Naive thymus-derived CD4-positive, alpha-beta T cell (primary cell): ENCODE measurements at places on chromosomes 7 and 10.

- no peak overlapping the region for H3K27ac ChIP-seq
- H3K4me3 ChIP-seq, result no peak overlapping the region
- peak; percentile 34 for DNase-seq
- H3K36me3 ChIP-seq, result no peaks in the 10 kb centered on the region
Observed at GRCh38 chr10:96333101-96333500, 25.7 kb downstream of the OPALIN start.

DNA sequence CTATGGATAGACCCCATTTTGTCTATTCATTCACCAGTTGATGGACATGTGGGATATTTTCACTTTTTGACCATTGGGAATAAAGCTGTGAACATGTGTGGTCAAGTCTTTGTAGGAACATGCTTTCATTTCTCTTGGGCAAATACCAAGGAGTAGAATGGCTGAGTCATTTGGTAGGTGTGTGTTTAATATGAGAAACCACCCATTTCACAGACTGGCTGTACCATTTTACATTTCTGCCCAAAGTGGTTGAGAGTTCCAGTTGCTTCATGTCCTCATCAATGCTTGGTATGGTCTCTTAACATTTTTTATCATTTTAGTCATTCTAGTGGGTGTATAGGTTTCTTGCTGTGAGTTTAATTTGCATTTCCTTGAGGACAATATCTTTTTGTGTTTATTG, 124.9 kb upstream of the RHEB start:
- no peak overlapping the region for H3K27ac ChIP-seq
- no peaks in the 10 kb centered on the region for H3K4me1 ChIP-seq
- DNase-seq, result no peak
- H3K36me3 ChIP-seq, result no peaks in the 10 kb centered on the region

GRCh38 chr10:72980348-72980747, 25.7 kb upstream of the PLA2G12B start:
- H3K27ac ChIP-seq, result no peak overlapping the region
- no peaks in the 10 kb centered on the region for H3K27me3 ChIP-seq
- no peak for DNase-seq
- no peaks in the 10 kb centered on the region for H3K4me1 ChIP-seq
- H3K4me3 ChIP-seq, result no peak overlapping the region

- H3K4me3 ChIP-seq, result no peak overlapping the region
- no peaks in the 10 kb centered on the region for H3K4me1 ChIP-seq
- H3K36me3 ChIP-seq, result no peaks in the 10 kb centered on the region
- no peak for DNase-seq
Observed at GRCh38 chr10:48946891-48947500, 7.4 kb upstream of the LRRC18 start.

- peak; percentile 45 for DNase-seq
- H3K4me1 ChIP-seq, result peaks cover 11% of the 10 kb centered on the region
Observed at GRCh38 chr7:151408839-151409666, 785 bp downstream of the WDR86 start.

DNA sequence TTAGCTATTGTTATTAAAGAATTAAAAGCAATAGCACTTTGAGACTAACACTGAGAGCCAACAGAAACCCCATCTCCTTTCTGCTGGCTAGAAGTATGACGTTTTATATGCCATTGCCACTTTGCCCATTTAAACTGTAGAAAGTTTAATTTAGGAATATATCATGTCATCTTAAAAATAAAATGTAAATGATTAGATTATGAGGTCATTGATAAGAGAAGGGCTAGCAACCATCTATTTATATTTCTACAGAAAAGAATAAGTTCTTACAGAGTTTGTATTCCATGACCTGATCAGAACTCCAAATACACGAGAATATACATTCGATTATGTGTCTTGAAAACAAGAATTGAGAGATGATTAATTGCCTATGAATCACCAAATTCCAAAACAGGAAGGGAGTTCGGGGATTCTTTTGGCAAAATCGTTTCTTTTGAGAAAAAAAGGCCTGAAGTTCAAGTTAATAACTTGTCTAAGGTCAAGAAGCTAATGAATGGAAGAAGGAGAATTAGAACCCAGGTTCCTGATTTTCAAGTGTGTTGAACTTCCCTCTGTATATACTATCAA, 227.0 kb downstream of the TRIL start:
- H3K27me3 ChIP-seq, result no peaks in the 10 kb centered on the region
- H3K36me3 ChIP-seq, result no peaks in the 10 kb centered on the region
- no peaks in the 10 kb centered on the region for H3K4me1 ChIP-seq
- DNase-seq, result no peak

DNA sequence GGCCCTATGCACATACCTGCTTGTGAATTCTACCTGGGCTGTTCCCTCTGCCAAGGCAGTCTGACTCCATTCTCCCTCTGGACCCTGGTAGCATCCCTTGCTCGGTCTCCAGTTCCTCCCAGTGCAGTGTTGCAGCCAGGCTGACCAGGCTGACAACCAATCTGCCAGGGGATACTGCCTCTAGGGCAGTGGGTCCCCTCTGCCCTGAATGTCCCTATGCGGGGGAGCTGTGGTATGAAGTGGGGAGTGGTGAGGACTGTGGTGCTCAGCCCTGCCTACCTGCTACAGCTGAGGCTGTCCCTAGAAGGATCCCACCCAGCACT, 48.0 kb upstream of the CAMK2B start:
- H3K4me1 ChIP-seq, result no peaks in the 10 kb centered on the region
- H3K27ac ChIP-seq, result no peak overlapping the region
- no peak for DNase-seq
- no peaks in the 10 kb centered on the region for H3K27me3 ChIP-seq

DNA sequence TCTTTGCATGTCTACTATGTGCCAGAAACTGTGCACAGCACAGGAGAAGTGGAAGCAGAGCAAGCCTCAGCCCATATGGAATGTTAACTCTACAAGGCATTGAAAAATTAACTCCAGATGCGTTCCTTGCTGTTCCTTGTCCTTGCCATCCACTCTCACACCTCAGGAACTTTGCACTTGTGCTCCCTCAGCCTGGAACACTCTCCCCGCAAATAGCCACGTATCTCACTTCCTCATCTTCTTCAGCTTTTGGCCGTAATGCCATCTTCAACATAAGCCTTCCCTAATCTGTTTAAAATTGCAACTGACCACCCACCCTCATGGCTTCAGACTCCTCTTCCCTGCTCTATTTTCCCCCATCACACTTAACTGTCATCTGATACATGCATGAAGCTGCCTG, 83.2 kb upstream of the CAPZA2 start:
- H3K4me3 ChIP-seq, result no peak overlapping the region
- no peaks in the 10 kb centered on the region for H3K27me3 ChIP-seq
- no peaks in the 10 kb centered on the region for H3K4me1 ChIP-seq
- DNase-seq, result no peak
- no peaks in the 10 kb centered on the region for H3K36me3 ChIP-seq

DNA sequence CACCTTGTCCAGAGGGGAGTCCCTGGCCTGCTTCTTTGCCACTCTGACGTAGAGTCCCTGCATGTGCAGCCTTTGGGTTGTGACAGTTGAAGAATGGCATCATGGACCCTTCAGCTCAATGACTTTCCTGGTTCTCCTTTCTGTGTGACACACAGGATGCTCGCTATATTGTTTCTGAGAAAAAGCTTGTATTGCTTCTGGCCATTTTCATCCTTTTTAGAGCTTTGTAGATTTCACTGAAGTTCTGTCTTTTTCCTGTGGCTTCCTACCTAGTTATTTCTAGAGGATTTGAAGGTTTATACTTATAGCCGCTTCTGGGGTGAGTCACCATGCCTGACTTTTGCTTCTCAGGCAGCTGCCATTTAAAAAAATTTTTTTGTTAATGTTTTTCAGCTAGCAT, 27.0 kb downstream of the SND1 start:
- no peak overlapping the region for H3K27ac ChIP-seq
- H3K36me3 ChIP-seq, result peaks cover 26% of the 10 kb centered on the region
- no peaks in the 10 kb centered on the region for H3K27me3 ChIP-seq
- DNase-seq, result no peak
- H3K4me1 ChIP-seq, result peaks cover 4% of the 10 kb centered on the region
- H3K4me3 ChIP-seq, result no peak overlapping the region

DNA sequence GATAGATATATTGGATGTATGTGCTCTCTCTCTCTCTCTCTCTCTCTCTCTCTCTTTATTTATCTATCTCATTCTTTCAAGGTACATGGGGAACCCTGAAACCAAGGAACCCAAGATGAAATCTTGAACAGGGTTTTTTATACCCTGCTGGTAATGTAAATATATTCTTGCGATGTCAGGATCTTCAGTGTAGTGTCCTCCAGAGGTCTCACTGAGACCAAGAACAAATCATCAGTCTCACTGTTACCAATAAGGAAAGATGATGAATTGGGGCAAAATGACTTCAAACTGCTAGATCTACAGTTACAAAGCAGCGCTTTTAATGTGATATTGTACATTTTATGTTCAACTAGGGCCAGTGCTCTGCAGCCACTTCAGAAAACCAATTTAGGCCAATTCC, 423.5 kb downstream of the ANKRD7 start:
- H3K4me3 ChIP-seq, result no peak overlapping the region
- no peak overlapping the region for H3K27ac ChIP-seq
- H3K4me1 ChIP-seq, result no peaks in the 10 kb centered on the region

- peaks cover 55% of the 10 kb centered on the region for H3K36me3 ChIP-seq
- H3K27ac ChIP-seq, result peak overlapping the region; percentile 9
- H3K4me3 ChIP-seq, result no peak overlapping the region
- no peak for DNase-seq
Observed at GRCh38 chr10:11921800-11922392, 98.7 kb downstream of the PROSER2 start.

GRCh38 chr7:159062569-159062968, 82.1 kb downstream of the VIPR2 start:
- no peak overlapping the region for H3K4me3 ChIP-seq
- no peaks in the 10 kb centered on the region for H3K36me3 ChIP-seq

- no peak for DNase-seq
- no peaks in the 10 kb centered on the region for H3K4me1 ChIP-seq
- no peak overlapping the region for H3K27ac ChIP-seq
- no peaks in the 10 kb centered on the region for H3K36me3 ChIP-seq
- no peak overlapping the region for H3K4me3 ChIP-seq
Observed at GRCh38 chr10:51257511-51258248, 183.4 kb downstream of the PRKG1 start.

DNA sequence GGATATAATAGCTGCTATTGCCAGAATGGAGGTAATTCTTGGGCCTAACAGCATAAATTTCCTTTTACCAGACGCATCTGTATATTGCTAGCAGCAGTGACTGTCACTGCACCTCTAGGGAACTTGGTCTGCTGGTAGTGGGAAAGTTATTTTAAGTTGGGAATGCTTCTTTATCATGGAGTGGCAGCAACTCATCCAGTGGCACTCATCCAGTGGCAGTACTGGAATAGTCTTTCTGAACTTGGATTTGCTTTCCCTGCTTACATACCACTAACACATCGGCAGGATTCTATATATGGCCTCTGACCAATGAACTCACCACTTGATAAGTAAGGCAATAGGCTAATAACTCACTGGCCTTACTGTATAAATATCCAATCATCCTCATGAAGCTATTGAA, 22.0 kb upstream of the ICA1 start:
- H3K36me3 ChIP-seq, result no peaks in the 10 kb centered on the region
- no peaks in the 10 kb centered on the region for H3K4me1 ChIP-seq
- no peak for DNase-seq
- H3K4me3 ChIP-seq, result no peak overlapping the region
- H3K27me3 ChIP-seq, result no peaks in the 10 kb centered on the region

- no peak for DNase-seq
- no peaks in the 10 kb centered on the region for H3K4me1 ChIP-seq
- H3K27ac ChIP-seq, result no peak overlapping the region
- no peaks in the 10 kb centered on the region for H3K36me3 ChIP-seq
- H3K4me3 ChIP-seq, result no peak overlapping the region
- H3K27me3 ChIP-seq, result no peaks in the 10 kb centered on the region
Observed at GRCh38 chr10:113651898-113652297, 11.9 kb downstream of the NRAP start.

DNA sequence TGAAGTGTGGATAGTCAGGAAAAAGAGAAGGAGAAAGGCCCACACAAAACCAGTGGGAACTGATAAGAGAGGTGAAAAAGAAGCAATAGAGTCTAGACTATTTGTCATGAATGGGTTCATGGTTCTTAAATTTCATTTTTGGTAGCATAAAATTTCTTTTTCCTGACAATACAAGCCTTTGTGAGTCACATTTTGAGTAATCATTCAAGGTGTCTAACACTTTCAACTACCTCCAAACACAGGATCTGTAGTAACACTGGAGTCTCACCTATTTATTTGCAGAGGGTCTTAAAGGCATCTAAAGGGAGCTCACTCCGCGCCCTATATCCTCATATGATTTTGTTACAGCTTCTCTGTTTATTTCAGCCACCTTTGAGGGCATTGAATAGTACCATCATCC, 96.0 kb downstream of the SAMD9 start:
- no peaks in the 10 kb centered on the region for H3K27me3 ChIP-seq
- no peaks in the 10 kb centered on the region for H3K4me1 ChIP-seq
- no peaks in the 10 kb centered on the region for H3K36me3 ChIP-seq
- no peak overlapping the region for H3K27ac ChIP-seq
- no peak overlapping the region for H3K4me3 ChIP-seq
- DNase-seq, result no peak

GRCh38 chr7:101128040-101128834, 1.3 kb downstream of the SERPINE1 start:
- H3K27ac ChIP-seq, result no peak overlapping the region
- no peak for DNase-seq
- no peak overlapping the region for H3K4me3 ChIP-seq
- H3K4me1 ChIP-seq, result peaks cover 6% of the 10 kb centered on the region
- H3K36me3 ChIP-seq, result no peaks in the 10 kb centered on the region
- H3K27me3 ChIP-seq, result no peaks in the 10 kb centered on the region

- no peak overlapping the region for H3K4me3 ChIP-seq
- no peak for DNase-seq
- H3K27ac ChIP-seq, result no peak overlapping the region
- no peaks in the 10 kb centered on the region for H3K4me1 ChIP-seq
- no peaks in the 10 kb centered on the region for H3K36me3 ChIP-seq
Observed at GRCh38 chr7:149300620-149301285, 38.8 kb downstream of the ZNF783 start.

DNA sequence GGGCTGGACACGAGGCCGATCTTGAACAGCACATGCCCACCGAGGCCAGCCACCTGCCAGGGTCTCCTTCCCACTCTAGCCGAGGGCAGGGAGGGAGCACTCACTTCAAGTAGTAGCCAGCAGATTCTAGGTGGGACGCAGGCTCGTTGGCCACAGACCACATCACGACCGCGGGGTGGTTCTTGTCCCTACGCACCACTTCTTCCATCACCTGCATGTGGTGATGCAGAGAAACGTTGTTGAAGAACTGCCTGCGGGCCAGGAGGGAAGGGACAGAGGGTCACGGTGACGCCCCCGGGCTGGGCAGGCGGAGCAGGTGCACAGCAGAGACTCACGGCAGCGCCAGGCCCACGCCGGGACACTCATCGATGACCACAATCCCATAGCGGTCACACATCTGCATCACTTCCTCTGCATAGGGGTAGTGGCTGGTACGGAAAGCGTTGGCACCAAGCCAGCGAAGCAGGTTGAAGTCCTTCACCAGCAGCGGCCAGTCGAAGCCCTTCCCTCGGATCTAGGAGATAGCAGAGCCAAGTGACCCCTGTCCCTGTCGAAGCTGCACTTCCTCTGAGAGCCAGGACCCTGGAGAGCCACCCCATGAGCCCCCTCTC, 7.7 kb downstream of the GUSB start:
- DNase-seq, result no peak
- H3K4me3 ChIP-seq, result no peak overlapping the region
- peaks cover 75% of the 10 kb centered on the region for H3K36me3 ChIP-seq
- no peak overlapping the region for H3K27ac ChIP-seq
- H3K27me3 ChIP-seq, result no peaks in the 10 kb centered on the region

GRCh38 chr7:74379938-74380337, 73.8 kb upstream of the GTF2IRD1 start:
- H3K36me3 ChIP-seq, result no peaks in the 10 kb centered on the region
- no peak overlapping the region for H3K4me3 ChIP-seq
- H3K4me1 ChIP-seq, result no peaks in the 10 kb centered on the region
- no peak overlapping the region for H3K27ac ChIP-seq

- no peaks in the 10 kb centered on the region for H3K4me1 ChIP-seq
- H3K27me3 ChIP-seq, result no peaks in the 10 kb centered on the region
- H3K27ac ChIP-seq, result no peak overlapping the region
- DNase-seq, result no peak
Observed at GRCh38 chr10:3106928-3107425, 39.6 kb downstream of the PFKP start.
